ENCODE measurements at places on chromosomes 2 and 18. TPM values are rescaled to one million over a fixed set of nuclear protein-coding genes. Genes with fewer than 3 reads are reported as not detected.

Gene MTLN
- total RNA-seq, result 134 TPM

Gene MOGAT1
- total RNA-seq, result not detected

Gene UGT1A1
- not detected for total RNA-seq

Gene TNFAIP6
- not detected for total RNA-seq

Gene TPGS2
- 266 TPM for total RNA-seq

Gene SDC1
- 1.4 TPM for total RNA-seq

Gene ALLC
- not detected for total RNA-seq

Gene YWHAQ
- total RNA-seq, result 353 TPM

Gene DNER
- total RNA-seq, result 2.6 TPM

Gene TMEM163
- total RNA-seq, result 0.44 TPM

Gene FSIP2
- total RNA-seq, result 0.20 TPM

Gene CPO
- total RNA-seq, result not detected

Gene REG1B
- not detected for total RNA-seq

Gene RIT2
- total RNA-seq, result not detected

Gene RUFY4
- not detected for total RNA-seq

Gene HOXD3
- total RNA-seq, result 4.6 TPM

Gene TGFA
- total RNA-seq, result 4.7 TPM

Gene ZBTB7C
- total RNA-seq, result not detected

Gene C2orf66
- total RNA-seq, result not detected
